ENCODE measurements at places on chromosomes 7 and 10.
A peak's percentile ranks its signal among the peaks of the same experiment; 100 is the strongest.

GRCh38 chr10:52741851-52742250, 30.7 kb downstream of the MBL2 start:
- DNase-seq = no peak

GRCh38 chr10:58265249-58265648, 2.4 kb downstream of the IPMK start:
- no peak for DNase-seq

DNA sequence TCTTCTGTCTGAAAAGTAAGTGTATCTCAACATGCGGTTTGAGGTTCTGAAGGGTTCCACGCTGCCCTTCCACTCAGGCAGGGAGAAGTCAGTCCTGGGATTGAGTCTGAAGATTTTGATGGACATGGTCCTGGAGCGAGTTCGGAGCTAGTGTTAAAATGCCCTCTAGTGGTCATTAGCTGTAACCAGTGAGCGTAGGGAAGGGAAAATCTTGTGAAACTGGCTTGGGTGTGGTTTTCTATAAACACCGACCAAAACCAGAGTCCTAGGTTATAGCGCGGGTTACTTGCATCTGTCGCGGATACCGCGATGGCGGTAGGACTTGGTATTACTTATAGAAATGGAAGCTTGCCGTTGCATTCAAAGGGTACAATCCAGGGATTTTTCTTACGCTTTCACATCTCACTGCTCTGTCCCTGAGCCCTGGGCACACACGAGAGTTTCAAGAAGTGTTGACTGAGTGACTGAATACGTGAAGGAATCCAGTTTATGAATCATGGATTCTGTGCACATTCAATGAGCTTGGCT, 348.2 kb upstream of the C7orf33 start:
- peak; percentile 90 for DNase-seq

DNA sequence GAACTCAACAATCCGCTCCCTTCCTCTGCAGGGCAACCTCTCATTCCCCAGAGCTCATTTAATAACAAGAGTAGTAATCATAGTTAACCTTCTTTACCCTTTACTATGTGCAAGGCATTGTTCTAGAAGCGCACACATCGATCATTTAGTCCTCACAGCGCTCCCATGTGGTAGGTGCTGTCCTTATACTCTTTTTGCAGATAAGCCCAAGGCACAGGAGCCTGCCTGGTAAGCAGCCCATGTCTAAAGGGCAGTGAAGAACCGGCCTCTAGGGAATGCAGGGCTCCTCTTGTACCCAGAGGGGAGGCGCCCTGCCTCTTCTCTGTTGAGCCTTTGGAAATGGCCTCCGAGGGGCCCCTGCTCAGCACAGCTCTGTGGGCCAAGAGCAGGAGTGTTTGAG, 14.3 kb downstream of the CHST3 start:
- DNase-seq = no peak

DNA sequence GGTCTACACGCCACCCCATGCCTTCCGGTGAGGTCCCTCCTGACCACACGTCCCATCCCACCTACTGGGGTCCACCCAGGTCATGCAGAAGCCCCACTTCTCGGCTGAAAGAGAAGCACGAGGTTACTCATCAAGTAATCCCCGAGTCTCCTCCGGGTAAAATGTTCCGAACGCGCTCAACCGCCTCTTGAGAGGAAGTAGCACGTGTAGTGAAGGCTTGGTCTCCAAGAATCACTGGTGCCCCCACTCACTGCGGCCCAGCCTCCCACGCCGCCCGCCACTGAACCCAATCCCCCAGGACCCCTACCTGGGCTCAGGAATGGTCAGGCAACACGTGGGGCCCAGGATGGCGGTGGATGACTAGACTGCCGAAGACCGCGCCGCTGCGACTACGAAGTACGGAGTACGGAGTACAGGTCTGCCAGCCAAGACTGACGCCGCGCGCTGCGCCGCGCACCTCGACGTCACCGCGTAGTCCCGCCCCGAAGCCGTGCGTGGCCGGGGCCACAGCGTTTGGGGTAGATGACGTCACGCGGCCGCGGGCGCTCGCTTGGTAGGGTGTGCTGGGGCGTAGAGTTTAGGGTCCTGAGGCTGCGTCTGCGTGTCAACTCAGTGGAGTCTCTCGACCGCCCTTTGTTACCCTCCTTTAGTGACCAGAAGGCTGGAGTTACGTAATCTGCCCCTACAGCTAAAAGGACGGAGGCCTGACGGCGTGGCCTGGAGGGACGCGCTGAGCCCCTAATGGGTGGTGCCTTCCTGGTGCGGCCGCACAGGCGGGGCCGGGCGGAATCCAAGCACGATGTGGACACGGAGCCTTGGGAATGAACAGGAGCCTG, 7.6 kb upstream of the MYO1G start:
- DNase-seq = peak; percentile 85

GRCh38 chr10:60883187-60883586, 60.8 kb downstream of the RHOBTB1 start:
- peak; percentile 29 for DNase-seq
